ENCODE measurements at places on chromosomes 2 and 18.

DNA sequence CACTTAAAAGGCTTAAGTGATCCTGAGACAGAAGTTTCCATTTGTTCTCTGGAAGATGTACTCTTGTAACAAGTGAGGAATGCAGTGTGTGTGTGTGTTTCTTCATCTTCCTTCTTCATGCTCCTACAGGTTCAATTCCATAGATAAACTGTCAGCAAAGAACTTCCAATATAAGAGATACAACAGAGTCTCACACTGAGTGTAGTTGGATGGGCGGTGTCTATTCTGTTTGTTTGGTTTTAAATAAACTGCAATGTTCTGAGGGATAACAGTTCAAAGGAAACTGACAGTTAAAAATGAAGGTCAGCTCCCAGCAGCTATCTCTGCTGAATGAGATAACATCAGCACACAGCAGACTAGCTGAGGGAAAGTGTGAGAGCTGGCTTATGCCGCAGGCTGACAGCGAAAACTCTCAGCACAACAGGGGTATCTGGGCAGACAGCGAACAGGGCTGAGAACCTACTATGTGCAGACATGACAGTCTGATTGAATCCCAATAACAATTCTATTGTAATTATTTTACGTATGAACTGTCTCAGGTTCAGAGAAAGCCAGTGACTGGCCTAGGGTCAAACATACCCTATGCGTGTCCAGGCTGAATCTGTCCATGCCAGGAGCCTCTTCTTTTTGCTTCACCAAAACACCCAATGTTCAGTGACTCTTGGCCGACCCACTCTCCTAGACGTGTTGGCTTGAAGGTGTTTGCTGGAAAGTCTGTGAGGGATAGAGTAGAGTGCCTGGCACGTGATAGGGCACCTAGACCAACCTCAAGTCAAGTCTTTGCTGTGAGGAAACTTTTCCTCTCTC lies 201.9 kb upstream of the TRIB2 start:
- DNase-seq = no peak

DNA sequence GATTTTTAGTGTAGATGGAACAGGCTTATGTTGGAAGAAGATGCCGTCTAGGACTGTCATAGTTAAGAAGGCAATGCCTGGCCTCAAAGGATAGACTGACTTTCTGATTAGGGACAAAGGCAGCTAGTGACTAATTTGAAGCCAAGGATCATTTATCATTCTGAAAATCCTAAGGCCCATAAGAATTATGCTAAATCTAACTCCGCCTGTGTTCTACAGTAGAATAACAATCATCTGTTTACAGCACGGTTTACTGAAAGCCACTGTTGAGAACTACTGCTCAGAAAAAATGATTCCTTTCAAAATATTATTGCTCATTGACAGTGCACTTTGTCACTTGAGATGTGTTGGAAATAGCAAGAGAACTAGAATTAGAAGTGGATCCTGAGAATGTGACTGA lies 44.5 kb downstream of the BABAM2 start:
- DNase-seq = no peak

DNA sequence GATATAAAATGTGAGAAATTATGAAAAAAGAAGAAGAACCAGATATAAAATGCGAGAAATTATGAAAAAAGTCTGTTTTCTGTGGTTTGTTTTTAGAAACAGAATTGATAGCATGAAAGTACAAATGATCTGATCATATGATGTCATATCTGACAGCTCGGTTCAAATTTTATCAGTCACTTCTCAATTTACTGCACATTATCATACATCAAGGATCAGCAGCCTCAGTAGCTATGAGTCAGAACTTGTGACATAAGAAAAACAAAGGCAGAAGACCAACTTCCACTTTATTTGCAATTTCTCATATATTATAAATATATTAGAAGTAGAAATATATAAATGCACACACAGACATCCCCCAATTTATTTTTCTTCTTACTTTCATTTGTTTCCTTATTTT lies 634.0 kb downstream of the LRP1B start:
- DNase-seq = no peak

- no peak for DNase-seq
Observed at GRCh38 chr2:40128796-40129195, 323.1 kb downstream of the SLC8A1 start.

DNA sequence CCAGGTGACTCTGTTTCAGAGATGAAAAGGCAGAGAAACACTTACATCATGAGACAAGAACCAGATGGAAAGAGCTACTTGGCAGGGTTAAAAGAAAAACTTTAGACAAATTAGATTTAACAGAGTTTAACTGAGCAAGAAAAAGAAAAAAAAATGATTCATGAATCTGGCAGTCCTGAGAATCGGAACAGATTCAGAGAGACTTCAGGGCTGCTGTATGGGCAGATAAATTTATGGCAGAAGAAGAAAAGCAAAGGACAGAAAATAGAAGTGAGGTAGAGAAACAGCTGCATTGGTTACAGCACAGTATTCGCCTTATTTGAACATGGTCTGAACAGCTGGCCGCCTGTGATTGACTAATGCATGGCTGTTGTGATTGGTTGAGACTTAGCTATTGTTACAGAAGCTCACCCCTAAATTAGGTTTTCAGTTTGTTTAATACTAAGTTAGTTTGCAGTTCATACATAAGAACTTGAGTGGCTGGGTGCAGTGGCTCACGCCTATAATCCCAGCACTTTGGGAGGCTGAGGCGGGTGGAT lies 43.0 kb upstream of the RHOB start:
- DNase-seq = no peak
